ENCODE measurements at places on chromosomes 7 and 10. TPM values are rescaled to one million over a fixed set of nuclear protein-coding genes. Genes with fewer than 3 reads are reported as not detected.

DNA sequence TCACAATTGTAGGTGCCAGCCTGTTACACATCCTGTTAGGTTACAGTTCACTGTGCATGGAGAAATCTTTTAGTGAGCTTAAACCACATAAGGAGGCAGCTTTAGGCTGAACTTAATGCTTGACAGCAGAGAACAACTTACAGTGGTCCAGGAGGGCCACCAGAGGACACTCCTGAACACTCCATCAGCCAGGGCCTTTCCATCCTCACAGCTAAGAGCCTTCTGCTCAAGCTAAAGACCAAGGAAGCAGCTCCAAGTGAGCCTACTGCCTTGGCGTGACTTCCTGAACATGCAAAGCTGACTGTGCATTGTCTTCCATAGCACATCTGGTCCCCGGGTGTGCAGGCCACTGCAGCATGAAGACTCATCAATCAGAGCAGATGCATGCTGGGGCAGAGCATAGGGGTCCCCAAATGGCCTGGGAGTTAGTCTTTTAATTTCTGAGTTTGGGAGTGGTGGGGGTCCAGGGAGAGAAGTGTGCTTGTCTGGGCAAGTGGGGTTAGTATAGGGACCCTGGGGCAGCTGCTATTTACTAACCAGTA, 105.0 kb downstream of the ZNF248 start:
- H3K4me1 ChIP-seq, result no peaks in the 10 kb centered on the region
- H3K4me3 ChIP-seq, result no peak overlapping the region
- no peaks in the 10 kb centered on the region for H3K27me3 ChIP-seq
- no peak for DNase-seq
- H3K36me3 ChIP-seq, result no peaks in the 10 kb centered on the region
- no peak overlapping the region for H3K27ac ChIP-seq

DNA sequence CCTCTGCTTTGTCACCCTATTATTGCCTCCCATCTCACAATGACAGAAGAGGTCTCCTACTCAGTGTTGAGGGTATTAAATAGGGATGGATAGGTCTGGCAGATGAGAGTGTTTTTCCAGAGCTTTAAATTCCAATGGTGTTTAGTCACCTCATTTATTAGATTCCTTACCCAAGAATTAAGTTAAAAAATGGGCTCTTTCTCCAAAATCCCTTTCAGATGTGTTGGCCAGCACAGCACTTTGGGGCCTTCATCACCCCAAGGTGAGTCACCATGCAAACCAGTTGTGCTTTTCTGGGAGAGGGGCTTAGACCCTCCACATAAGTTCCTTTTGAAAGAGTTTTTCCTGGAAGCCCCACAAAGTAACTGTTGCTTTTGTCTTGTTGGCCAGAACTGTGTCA, 78.4 kb downstream of the CYP26A1 start:
- H3K27ac ChIP-seq, result no peak overlapping the region
- H3K36me3 ChIP-seq, result no peaks in the 10 kb centered on the region
- no peaks in the 10 kb centered on the region for H3K27me3 ChIP-seq
- H3K4me1 ChIP-seq, result no peaks in the 10 kb centered on the region

GRCh38 chr10:96229568-96230030, 41.8 kb downstream of the BLNK start:
- H3K27ac ChIP-seq, result no peak overlapping the region
- no peaks in the 10 kb centered on the region for H3K36me3 ChIP-seq
- DNase-seq, result peak; percentile 70
- H3K4me3 ChIP-seq, result no peak overlapping the region
- peaks cover 4% of the 10 kb centered on the region for H3K27me3 ChIP-seq
- no peaks in the 10 kb centered on the region for H3K4me1 ChIP-seq

- peak overlapping the region; percentile 97 for H3K4me3 ChIP-seq
- H3K36me3 ChIP-seq, result peaks cover 49% of the 10 kb centered on the region
- peak overlapping the region; percentile 99 for H3K27ac ChIP-seq
- H3K4me1 ChIP-seq, result peaks cover 46% of the 10 kb centered on the region
- H3K27me3 ChIP-seq, result no peaks in the 10 kb centered on the region
- no peak for DNase-seq
Measured at GRCh38 chr7:99409192-99409572, 413 bp downstream of the BUD31 start.

GRCh38 chr10:66353422-66353821, 572.4 kb upstream of the LRRTM3 start:
- H3K27me3 ChIP-seq, result no peaks in the 10 kb centered on the region
- no peaks in the 10 kb centered on the region for H3K36me3 ChIP-seq
- peak; percentile 60 for DNase-seq
- no peak overlapping the region for H3K4me3 ChIP-seq
- H3K27ac ChIP-seq, result no peak overlapping the region

DNA sequence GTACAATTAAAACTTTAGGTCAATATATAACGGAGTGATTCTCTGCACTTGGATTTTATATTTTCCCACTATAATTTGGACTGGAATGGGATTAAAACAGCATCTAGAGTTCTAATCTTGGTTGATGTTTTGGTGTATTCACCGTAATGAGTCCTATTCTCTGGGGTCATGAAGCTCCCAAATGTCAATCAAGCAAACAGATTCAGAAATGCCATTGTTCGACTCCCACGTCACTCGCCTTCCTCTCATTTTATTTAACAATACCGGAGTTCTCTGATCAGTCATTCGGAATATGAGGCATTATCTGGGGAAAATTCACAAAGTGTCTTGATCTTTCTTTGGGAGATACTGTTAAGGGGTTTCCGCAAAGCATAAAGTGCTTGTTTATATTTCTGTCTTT, 26.5 kb downstream of the SKIDA1 start:
- no peak overlapping the region for H3K27ac ChIP-seq
- H3K4me1 ChIP-seq, result peaks cover 5% of the 10 kb centered on the region
- no peaks in the 10 kb centered on the region for H3K27me3 ChIP-seq
- H3K36me3 ChIP-seq, result no peaks in the 10 kb centered on the region

DNA sequence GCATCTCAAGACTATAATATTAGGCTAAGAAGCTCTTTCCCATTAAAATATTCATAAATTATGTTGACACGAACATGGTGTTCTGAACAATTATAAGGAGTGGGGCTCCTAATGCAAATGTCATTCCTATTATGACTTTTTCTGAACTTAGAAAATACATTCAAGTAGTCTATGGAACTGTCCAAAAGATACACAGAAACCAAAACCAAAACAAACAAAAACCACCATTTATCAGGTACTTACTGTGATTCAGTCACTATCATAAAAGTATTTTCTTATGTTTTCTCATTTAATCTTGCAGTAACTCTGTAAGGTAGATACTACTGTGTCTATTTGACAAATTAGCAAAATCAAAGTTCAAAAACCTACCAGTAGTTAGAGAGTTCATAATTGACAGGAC, 406.8 kb downstream of the GFRA1 start:
- no peaks in the 10 kb centered on the region for H3K36me3 ChIP-seq
- no peaks in the 10 kb centered on the region for H3K4me1 ChIP-seq
- H3K4me3 ChIP-seq, result no peak overlapping the region
- no peak overlapping the region for H3K27ac ChIP-seq
- H3K27me3 ChIP-seq, result no peaks in the 10 kb centered on the region

GRCh38 chr10:125692601-125693523, 9.9 kb upstream of the TEX36 start:
- H3K27me3 ChIP-seq, result no peaks in the 10 kb centered on the region
- no peaks in the 10 kb centered on the region for H3K4me1 ChIP-seq
- H3K36me3 ChIP-seq, result no peaks in the 10 kb centered on the region

The TMEM26 gene
- 0.16 TPM for total RNA-seq

DNA sequence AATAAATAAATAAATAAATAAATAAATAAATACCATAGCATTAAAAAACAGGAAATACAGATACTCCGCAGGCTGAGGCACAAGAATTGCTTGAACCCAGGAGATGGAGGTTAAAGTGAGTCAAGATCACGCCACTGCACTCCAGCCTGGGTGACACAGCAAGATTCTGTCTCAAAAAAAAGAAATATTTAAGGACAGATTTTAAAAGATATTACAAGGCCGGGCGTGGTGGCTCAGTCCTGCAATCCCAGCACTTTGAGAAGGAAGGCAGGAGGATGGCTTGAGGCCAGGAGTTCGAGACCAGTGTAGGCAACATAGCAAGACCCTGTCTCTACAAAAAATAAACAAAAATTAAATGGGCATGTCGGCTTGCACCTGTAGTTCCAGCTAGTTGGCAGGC, 17.5 kb upstream of the SNX8 start:
- H3K27ac ChIP-seq, result no peak overlapping the region
- no peaks in the 10 kb centered on the region for H3K4me1 ChIP-seq
- H3K36me3 ChIP-seq, result no peaks in the 10 kb centered on the region
- no peak overlapping the region for H3K4me3 ChIP-seq
- DNase-seq, result no peak
- no peaks in the 10 kb centered on the region for H3K27me3 ChIP-seq

The ADAM12 gene
- total RNA-seq, result 0.92 TPM

DNA sequence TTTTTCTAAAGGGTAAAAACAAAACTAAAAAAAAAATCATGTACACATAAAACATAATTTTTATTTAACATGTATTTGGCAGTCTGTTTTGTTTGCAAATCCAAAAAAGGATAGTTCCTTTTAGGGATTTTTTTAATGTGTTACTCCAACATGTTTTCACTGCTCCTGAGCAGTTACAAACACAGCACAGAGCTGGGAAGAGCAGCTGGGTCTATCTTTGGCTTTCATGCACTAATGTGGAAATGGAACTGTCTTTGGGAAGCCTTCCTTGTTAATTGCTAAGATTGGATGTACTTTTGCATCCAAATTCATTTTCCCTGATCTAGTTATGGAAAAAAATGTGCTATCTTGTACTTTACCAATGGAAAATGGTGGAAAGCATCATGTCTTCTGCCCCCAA, 1035.1 kb downstream of the CNTNAP2 start:
- no peaks in the 10 kb centered on the region for H3K27me3 ChIP-seq
- no peaks in the 10 kb centered on the region for H3K4me1 ChIP-seq
- H3K27ac ChIP-seq, result no peak overlapping the region
- DNase-seq, result no peak
- H3K36me3 ChIP-seq, result no peaks in the 10 kb centered on the region

DNA sequence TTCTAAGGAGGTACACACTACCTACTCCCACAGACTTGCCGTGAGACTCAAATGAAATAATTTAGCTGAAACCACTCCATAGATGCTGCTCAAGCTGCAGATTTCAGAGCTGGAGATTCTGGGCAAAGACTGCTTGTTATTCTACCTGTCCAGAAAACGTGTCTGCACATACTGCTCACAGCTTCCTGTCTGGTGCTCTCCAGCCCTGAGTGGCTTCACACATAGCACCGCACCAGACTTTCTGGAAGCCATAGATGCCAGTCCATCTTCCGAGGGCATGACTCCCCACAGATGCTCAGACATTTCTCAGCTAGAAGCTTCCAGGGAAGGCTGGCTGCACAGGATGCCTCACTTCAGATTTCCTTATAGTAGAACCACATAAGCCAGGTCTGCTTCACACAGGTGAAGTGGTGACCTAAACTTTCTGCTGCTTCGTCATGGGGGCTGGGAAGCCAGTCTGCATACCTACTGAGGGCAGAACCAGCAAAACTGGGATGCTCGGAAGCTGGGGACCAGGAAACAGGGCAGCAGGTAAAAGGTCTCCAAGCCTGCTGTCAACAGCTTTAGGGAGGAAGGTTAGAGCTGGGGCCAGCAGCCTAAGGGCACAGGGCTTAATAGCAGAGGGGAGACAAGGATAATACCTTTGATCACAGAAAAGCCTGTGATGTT, 18.2 kb downstream of the CCDC6 start:
- H3K4me3 ChIP-seq, result no peak overlapping the region
- H3K27me3 ChIP-seq, result no peaks in the 10 kb centered on the region
- H3K36me3 ChIP-seq, result peaks cover 7% of the 10 kb centered on the region
- peaks cover 78% of the 10 kb centered on the region for H3K4me1 ChIP-seq
- DNase-seq, result no peak

DNA sequence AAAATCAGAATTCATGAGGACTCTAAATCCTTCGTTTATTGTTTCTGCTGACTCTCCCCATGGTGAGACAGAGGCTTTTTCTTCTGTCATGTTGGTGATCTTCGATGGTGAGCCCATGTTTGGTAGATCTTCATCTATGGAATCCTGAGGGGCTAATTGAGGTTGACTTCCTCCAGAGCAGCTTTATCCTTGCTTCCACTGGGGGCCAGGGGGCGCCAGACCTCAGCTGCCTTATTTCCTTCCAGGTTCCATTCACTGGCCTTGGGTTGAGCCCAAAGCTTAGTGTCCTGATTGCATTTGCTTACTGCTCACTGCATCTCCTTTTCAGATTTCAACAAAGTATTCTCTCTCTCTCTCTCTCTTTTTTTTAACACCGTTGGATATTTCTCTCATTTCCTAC, 80.7 kb downstream of the GCC1 start:
- peaks cover 21% of the 10 kb centered on the region for H3K27me3 ChIP-seq
- no peaks in the 10 kb centered on the region for H3K36me3 ChIP-seq
- no peak overlapping the region for H3K27ac ChIP-seq
- no peak for DNase-seq

GRCh38 chr7:110677405-110677804, 413.5 kb upstream of the LRRN3 start:
- no peak overlapping the region for H3K4me3 ChIP-seq
- no peaks in the 10 kb centered on the region for H3K4me1 ChIP-seq
- H3K36me3 ChIP-seq, result no peaks in the 10 kb centered on the region
- DNase-seq, result no peak

DNA sequence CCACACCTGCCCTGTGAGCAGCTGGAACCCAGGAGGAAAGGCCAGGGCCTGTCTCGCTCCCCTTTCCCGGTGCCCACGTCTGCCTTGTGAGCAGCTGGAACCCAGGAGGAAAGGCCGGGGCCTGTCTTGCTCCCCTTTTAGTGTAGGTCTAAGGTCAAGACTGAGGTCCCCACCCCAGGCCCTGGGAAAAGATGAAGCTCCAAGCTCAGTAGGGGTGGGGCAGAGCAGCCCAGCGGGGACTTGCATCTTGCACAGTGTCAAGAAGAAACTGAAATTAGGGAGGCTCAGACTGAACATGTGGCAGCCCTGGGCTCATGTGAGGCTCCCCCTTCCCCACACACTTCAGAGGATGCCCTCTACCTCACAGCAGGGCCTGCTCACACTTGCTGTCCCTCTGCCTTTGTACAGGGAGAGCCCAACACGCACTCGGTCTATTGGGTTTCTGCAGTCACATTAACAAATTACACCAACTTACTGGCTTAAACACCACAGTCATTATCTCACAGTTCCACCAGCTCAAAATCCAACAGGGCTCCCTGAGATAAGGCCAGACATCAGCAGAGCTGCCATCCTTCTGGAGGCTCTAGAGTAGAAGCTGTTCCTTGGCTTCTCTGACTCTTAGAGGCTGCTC, 12.4 kb downstream of the POLL start:
- peaks cover 1% of the 10 kb centered on the region for H3K4me1 ChIP-seq
- H3K27me3 ChIP-seq, result no peaks in the 10 kb centered on the region

DNA sequence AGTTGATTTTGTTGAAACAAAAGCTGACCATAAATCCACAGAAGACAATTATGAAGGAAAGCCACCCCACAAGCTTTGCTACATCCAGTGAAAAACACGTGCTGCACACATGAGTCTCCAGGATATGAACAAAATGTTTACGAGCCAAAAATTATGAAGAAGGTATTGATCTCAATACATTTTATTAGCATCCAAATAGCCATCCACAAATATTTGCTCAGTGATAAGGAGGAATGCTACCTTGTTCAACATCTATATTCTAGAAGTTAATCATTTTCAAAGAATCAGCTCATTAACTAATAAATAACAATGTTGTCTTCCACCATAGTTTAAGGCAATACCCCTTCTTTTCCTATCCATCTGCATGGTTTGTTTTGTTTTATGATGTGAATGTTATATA, 42.7 kb downstream of the CALML3 start:
- no peak overlapping the region for H3K4me3 ChIP-seq
- no peaks in the 10 kb centered on the region for H3K27me3 ChIP-seq
- H3K4me1 ChIP-seq, result no peaks in the 10 kb centered on the region
- no peak overlapping the region for H3K27ac ChIP-seq
